ENCODE measurements at places on chromosomes 7 and 10.

- no peak for DNase-seq
Observed at GRCh38 chr10:12689893-12690292, 311.6 kb downstream of the CCDC3 start.

- no peak for DNase-seq
Observed at GRCh38 chr7:45663167-45663921, 89.2 kb downstream of the ADCY1 start.

- no peak for DNase-seq
Observed at GRCh38 chr10:97669571-97669970, 17.5 kb downstream of the AVPI1 start.

GRCh38 chr7:135161669-135162068 is 8.8 kb downstream of the CYREN start:
- no peak for DNase-seq

DNA sequence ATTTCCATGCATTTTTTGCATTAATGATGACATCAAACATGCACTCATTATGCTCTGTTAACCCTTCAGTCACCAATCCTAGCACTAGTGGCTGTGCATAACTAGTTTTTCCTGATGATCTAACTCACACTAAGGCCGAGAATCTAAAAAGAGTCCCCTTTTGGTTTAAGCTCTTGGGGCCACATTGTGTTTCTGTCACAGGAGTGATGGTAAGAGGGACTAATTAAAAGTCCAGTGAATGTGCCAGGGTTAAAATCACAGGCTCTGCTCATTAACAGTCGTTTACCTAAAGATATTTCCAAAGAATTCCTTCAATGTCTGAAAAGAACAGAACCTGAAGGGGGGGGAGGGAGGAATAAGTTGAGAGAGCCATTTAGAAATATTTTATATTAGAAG is 359.0 kb upstream of the ANKRD30A start:
- no peak for DNase-seq

- DNase-seq, result no peak
Observed at GRCh38 chr7:159078193-159078910, 66.3 kb downstream of the VIPR2 start.

DNA sequence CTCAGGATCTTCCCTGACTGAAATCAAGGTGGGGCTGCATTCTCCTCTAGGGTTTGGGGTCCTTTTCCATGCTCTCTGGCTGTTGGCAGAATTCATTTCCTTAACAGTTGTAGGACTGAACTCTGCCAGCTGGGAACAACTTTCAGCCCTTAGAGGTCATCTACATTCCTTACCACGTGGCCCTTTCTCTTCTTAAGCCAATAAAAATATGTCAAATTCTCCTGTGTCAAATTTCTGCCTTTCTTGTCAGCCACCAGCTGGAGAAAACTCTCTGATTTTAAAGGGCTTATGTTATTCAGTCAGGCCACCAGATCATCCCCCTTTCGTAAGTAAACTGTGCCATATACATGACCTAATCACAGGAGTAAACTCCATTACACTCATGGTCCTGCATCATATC is 95.3 kb upstream of the IL6 start:
- DNase-seq, result no peak

DNA sequence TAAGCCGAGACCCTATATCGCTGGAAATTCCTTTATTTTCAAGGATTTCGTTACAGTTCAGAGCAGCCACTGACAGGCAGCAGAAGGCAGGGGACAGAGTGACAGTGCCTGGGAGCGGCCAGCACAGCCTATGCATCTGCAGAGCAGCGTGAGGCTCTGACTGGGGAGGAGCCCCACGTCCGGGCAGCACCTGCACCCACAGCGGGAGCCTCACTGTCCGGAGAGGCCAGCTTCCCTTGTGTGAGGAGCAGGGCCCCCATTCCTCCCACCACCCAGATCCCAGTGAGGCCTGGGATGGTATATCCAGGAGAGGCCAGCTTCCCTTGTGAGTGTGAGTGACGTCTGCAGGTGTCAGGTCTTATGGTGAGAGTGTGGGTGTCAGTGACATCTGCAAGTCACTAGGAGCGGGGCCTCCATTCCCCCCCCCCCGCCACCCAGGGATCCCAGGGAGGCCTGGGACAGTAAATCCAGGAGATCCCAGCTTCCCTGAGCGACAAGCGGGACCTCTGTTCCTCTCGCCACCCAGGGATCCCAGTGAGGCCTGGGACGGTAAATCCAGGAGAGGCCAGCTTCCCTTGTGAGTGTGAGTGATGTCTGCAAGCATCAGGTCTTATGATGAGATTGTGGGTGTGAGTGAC is 259.1 kb downstream of the PTPRN2 start:
- no peak for DNase-seq

DNA sequence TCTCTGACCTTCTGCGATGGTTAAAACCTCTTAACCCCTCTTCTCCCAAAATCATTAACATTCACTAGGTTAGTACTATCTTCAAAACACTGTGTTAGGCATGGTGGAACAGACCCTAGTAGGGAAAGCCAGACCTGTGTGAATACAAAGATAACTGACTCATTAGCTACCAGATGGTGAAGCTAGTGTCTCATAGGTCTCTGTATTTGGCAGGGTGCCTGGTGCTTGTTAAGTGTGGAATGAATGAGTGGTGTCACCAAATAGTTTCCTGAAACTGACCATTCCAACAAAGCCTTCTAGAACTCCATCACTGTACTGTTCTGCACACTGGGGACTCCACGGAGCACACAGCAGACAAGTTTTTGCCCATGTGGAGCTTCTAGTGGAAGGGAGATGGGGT is 27.7 kb upstream of the TM9SF3 start:
- DNase-seq, result no peak

GRCh38 chr10:53314876-53315275 is 542.3 kb upstream of the MBL2 start:
- DNase-seq, result no peak

DNA sequence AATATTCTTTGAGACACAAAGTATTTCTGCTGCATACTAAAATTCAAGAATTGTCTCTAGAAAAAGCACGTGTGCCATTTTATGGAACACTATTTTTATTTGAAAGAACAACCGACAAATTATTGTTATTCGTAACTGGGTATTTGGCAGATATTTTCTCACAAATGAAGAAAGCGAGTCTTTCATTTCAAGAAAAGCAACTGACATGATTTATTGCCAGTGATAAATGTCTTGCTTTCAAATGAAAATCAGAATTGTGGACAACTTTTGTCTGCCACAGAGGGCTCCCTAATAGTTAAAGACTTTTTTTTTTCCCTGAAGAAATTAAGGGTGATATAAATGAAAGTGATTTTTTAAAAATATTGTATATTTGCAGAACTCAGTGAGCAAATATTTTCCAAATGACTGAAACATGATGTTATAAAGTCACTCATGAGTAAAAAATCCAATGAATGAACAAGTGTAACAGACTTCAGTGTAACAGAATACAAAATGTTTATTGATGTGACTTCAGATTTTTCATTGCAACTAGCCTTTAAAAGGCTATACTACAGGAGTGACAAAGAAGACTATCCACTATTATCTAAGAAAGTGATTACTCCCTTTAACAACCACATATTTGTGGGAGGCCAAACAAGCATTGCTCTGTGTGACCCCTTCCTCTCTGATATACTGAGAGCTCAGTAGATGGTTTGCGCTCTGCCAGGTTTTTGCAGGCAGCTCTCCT is 49.0 kb upstream of the SEMA3E start:
- DNase-seq, result no peak

DNA sequence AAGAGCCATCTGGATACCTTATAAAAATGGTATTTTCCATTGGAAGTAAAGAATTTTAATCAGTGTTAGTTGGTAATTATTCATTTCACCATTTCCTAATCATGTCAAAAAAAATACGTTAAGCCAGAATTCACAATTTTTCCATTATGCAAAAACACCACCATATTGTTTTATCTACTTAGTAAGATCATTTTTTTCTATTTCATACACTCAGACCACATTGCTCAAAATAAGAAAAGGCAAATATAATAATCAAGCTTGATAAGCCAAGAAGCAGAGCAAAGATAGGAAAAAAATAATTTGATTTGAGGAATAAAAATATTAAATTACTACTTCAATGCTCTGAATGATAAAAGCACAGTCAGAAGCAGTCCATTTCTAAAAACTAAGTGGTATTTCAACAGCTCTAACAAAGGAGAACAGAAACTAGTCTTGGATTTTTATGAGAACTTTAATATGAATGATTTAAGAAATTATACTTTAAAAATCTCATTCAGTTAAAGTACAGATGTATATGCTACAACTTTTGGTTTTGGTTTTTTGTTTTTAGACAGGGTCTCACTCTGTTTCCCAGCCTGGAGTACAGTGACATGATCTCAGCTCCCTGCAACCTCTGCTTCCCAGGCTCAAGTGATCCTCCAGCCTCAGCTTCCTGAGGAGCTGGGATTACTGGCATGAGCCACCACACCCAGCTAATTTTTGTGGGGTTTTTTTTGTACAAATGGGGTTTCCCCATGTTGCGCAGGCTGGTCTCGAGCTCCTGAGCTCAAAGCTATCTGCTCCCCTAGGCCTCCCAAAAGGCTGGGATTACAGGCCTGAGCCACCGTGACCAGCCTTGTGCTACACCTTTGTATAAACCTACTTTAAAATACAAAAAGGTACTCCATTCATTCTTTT is 46.6 kb downstream of the LRRN3 start:
- DNase-seq, result peak; percentile 0

DNA sequence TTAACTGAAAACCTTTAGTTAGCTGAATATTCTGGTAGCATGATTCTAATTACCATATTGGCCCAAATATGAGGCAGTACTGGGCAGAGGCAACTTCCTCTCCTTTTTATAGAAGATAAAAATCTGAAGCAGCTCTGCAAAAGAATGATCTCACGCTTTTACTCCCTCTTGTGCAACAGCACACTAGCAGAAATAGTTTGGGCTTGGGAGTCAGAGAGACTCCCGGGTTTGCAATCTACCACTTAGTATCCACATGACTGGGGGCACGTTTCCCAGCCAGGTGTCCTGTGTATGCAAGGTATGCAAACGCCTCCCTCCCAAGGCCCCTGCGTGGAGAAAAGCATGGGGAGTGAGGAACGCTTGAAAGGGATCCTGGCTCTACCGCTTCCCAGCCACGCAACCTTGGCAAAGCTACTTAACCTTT is 47.2 kb upstream of the RHEB start:
- no peak for DNase-seq

GRCh38 chr7:141344153-141344935 is 206.9 kb upstream of the AGK start:
- DNase-seq, result no peak

GRCh38 chr7:95389516-95389915 is 6.7 kb downstream of the PON3 start:
- DNase-seq, result no peak

- no peak for DNase-seq
Observed at GRCh38 chr10:101000127-101000914, 713 bp downstream of the LZTS2 start.

- DNase-seq, result no peak
Observed at GRCh38 chr7:128945668-128946366, 8.1 kb downstream of the IRF5 start.

GRCh38 chr7:6269527-6269926 is 2.9 kb downstream of the CYTH3 start:
- no peak for DNase-seq

DNA sequence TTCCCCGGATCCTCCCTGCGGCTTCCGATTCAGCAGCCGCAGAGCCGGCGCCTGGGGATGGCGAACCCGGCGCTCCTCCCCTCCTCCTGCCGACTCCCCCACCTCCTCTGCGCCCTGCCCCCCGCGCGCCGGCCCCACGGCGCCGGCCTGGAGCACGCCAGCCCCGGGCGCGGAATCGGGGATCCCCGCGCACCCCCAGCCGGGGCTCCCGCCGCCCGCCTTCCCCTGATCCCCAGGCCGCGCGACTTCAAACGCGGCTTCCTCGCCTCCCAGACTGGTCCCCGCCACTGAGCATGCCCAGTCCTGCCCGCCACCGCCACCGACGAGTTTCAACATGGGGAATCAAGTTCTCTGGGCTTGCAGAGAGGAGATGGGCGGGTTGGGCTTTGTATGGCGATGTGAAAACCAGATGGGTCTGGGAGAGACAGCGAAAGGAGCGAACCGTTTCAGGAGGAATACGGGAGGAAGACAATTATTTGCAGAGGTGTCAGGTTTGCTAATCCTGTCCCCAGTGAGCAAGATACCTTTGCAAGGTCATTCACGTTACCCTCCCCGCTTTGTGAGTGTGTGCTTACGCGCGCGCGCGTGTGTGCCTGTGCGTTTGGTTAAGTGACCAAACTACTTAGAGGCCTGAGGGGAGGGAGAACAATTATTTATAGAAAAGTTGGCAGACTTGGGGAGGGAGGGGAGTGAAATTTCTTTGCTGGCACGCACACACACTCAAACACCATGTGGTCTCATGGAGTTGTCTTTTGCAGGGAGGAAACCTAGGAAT is at the start of gene PANK1:
Gene PANK1, minus strand, starts transcription at position 276 of the 775 bp plus-strand sequence. CDS start 351 bp downstream, outside the sequence.
- peak; percentile 62 for DNase-seq

GRCh38 chr10:117362313-117362712 is 12.9 kb downstream of the PDZD8 start:
- DNase-seq, result no peak

DNA sequence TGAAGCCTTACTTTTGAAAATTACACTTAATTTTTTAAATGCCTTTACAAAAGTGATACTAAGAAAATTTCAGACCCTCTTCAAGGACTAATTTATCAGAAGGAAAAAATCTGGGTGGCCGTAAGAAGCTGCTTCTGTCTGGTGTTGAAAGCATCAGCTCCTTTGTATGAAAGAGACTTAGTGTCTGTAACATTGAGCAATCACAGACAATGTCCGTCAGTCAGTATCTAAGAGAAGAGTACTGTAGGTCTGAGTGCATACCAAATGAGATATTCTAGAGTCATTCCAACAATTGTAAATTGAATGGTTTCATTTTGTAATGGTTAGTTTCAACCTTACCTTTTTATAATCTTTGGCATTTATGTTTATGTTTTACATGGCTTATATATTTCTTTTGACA is 11.1 kb upstream of the MDFIC start:
- DNase-seq, result no peak

DNA sequence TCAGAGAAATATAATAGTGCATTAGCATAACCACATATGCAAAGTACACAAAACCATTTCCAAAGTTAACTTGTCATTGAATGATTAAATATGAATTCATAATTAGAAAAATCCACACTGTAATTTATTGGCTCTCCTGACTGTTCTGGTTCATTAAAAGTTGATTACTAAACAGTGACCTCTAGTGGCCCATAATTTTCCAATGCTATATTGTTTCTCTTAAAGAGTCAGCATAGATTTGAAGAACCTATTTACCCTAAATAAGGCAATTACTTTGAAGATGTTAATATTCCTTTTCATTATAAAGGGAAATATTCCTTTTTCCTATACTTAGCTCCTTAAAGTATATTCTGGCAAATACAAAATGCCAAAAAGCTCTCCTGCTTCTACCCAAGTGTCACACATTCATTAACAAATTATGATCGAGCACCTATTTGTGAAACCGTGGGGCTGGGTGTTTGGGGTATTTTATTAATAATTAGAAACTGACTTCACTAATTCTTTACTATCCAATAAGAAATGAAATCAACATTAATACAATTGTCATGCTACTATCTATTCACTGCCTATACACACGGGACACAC is 86.2 kb downstream of the HIBADH start:
- DNase-seq, result no peak

- no peak for DNase-seq
Observed at GRCh38 chr10:3484306-3485056, 300.5 kb downstream of the KLF6 start.
